Stimulated activated CD4-positive, alpha-beta T cell treated with anti-CD3 and anti-CD28 coated beads, Interleukin-12 subunit alpha, Interleukin-12 subunit beta, amount 100 ng/mL, for 24 hours (primary cell): ENCODE measurements at places on chromosomes 12 and 14.
A peak's percentile ranks its signal among the peaks of the same experiment; 100 is the strongest.

DNA sequence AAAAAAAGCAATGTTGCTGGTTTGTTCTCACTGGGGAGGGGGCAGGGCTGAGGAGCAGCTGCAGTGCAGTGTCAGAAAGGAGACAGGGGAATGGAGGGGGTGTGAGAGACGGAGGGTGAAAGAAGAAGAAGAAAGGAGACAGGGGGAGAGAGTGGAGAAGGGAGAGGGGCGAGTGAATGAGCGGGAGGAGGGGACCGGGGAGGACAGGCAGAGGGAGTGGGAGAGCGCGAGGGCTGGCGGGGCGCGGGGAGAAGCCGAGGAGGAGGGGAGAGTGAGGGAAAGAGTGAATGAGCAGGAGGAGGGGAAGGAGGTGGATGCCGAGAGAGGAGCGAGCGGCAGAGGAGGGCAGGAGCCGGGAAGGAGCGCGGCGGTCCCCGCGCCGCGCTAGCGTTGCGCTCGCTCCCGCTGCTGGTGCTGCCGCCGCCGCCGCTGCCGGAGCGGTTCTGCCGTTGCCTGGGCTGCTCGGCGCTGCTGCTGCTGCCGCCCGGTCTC lies at the start of gene NOVA1:
NOVA1 (minus strand) TSS at position 445 of the 492 bp plus-strand sequence. CDS start 597 bp downstream, outside the sequence.
- DNase-seq, result no peak

DNA sequence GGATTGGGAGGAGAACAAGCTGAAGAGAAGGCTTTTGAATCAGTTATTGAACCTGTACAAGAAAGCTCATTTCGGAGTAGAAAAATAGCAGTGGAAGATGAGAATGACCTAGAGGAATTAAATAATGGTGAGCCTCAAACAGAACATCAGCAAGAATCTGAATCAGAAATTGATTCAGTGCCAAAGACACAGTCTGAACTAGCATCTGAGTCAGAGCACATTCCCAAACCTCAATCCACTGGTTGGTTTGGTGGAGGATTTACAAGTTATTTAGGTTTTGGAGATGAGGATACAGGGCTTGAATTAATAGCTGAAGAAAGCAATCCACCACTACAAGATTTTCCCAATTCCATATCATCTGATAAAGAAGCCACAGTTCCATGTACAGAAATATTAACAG lies 13.5 kb downstream of the MIA2 start:
- DNase-seq, result no peak

DNA sequence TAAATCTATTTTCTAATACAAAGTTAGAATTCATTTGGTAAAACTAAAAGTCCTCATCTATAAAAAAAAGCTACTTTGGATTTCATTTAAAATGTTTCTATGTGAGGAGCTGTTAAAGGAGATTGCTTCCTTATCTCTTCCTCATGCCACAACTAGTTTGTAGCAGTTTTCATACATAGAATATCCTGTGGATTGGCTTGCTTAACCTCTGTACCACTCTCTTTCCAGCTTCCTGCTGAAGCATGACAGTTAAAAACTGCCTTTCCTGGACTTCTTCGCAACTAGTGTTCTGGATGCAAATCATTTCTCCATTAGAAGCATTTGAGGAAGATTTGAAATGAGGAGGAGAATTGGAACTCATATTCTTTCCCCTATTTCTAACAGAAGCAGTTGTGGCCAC lies 49.6 kb downstream of the ST8SIA1 start:
- no peak for DNase-seq

GRCh38 chr12:18165889-18166288 lies 75.9 kb upstream of the RERGL start:
- no peak for DNase-seq

DNA sequence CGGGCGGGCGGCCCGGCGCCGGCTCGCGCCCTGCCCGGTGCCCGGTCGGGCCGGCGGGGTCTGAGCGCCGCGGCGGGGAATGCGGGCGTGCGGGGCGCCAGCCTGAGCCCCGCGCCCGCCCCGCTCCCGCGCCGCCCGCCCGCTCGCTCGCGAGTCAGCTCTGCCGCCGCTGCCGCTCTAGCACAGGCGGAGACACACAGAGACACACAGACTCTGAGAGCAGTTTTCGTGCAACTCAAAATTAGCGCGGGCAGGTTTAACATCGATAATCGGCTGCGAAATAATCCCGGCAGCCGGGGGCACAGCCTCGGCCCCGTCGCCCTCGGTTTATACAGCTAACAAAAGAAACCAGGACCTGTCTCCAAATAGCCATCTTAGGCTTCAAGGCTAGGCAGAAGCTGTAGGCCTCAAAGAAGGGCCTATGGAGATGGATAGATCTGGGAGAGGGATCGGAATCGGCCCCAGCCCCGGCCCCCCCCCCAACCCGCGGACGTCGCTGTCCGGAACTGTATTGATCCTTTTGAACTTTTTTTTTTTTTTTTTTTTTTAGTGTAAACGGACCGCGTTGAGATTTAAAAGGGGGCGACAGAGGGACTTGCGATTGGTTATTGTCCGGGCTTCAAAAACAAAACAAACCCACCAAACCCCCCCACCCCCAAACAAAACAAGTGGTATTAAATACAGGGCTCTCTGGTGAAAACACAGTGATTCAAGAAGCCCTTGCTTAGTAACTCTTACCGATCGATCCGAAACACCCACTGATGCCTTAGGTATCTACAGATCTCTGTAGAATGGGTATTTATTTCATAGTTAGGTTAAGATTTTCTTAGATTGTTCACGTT lies 1.1 kb downstream of the ARID2 start:
- DNase-seq, result peak; percentile 39

DNA sequence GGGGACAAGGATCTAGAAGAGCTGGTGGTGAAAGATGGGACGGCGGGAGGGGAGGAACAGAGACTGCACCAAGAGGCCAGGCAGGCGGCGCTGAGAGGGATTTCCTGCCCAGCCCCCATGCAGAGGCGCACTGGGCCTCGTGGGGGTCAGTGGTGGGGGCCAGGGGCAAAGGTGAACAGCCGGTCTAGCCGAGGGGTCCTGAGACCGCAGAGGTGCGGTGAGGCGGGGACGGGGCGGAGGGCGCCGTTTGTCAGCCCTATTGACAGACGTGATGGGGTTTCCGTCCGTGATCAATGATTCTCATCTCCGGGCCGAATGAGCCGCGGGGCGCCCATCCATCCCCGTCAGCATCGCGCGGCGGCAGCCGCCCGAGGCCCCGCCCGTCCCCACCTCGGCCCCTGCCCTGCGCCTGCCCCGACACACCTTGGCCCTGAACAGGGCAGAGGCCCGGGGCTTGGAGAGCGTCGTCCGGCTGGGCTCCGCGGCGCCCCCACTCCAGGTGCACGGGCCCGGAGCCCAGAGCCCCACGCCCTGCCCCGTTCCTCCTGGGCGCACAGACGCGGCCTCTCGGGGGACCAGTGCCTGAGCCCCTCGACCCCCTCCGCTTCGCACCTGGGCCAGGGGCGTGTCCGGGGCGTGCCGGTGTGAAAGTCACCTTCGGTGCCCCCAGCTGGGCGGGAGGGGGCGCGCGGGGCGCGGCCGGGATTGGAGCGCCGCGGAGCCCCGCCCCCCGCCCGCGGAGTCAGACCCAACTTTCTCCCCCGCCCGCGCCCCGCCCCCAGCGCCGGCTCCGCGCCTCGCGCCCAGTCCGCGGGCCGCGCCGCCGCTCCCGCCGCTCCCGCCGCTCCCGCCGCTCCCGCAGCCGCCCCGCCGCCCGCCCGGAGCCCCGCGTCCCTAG lies at the start of gene NXPH4:
NXPH4 (plus strand) TSS at position 781 of the 898 bp plus-strand sequence. CDS start 176 bp downstream, outside the sequence.
- DNase-seq, result no peak

DNA sequence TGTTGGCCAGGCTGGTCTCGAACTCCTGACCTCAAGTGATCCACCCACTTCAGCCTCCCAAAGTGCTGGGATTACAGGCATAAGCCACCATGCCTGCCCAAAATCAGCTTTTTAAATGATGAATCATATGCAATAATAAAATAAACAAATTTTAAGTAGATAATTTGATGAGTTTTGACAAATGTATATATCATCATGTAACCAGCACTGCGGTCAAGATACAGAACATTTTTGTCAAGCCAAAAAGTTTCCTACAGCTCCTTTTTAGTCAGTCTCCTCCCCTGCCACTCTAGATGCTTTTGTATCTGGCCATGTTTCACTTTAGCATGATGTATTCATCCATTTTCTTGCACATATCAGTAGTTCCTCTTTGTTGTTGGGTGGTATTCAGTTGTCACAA lies 17.2 kb downstream of the FRMD6 start:
- DNase-seq, result no peak

DNA sequence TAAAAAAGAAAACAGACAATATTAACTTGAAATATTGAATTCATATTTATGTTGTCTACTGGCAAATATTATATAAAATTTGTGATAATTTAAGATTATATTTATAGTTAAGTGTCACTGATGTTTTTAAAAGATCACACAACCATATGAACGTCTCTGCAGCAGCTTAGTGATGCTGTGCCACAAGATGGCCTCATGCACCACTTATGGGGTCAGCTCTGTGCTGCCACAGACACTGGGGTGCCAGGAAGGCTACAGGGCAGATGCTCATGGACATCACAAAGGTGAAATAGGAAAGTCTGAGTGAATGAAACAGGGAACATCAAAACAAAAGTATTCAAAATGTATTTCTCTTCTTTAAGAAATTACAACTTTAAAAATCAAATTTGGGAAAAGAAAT lies 13.1 kb downstream of the ATXN3 start:
- no peak for DNase-seq

GRCh38 chr12:93851257-93851671 lies 174.1 kb downstream of the CRADD start:
- DNase-seq, result no peak

- no peak for DNase-seq
Observed at GRCh38 chr14:50772412-50772811, 58.5 kb downstream of the NIN start.

DNA sequence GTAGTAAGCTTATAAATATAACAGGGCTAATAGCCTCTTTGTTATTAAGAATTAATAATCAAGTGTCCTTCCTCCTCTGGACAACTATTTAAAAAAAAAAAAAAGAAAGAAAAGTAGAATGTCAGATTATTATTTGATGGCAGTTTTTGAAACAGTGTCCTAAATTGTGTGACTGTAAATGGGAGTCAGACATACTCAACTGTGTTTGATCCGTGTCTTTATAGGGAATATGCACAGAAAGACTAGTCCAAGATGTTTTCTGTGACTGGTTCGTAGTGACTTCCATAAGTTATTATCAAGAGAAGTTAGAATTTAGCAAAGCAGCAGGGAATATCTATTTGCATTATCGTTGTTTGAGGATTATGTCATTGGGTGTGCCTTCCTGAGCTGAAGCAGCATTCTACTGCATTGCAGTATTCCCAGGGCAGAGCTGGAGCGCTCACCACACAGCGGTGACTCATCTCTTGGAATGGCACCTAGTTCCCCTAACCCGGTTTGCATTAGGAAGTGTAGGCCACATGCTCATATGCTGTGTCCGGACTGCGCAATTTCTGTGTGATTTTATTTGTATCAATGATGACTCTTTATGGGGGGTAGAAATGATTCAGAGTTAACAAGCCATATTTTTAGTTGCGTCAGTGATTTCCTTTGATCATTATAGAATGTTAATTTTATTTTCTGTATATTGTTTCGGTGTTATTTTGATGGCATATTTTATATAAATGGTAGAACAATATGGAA lies 7.9 kb downstream of the DYNC1H1 start:
- no peak for DNase-seq

GRCh38 chr12:62519043-62519442 lies 52.4 kb downstream of the MON2 start:
- no peak for DNase-seq

DNA sequence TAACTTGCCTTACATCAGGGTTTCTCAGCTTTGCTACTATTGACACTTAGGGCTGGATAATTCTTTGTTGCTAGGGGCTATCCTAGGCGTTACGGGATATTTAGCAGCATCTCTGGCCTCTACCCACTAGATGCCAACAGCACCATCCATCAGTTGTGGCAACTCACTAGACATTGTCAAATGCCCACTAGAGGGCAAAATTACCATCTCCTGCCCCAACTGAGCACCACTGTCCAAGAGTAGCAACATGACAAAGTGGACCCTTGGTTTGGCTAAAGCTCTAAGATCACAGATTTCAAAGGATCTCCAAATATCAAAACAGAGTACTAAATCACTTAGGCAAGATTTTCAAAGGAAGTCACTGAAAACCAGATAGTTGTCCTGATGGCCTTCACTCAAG lies 251.7 kb upstream of the TBX3 start:
- no peak for DNase-seq

- DNase-seq, result no peak
Observed at GRCh38 chr12:67649570-67650387, 1.2 kb downstream of the DYRK2 start.

- DNase-seq, result no peak
Observed at GRCh38 chr12:25502118-25502517, 51.0 kb downstream of the LMNTD1 start.

GRCh38 chr12:39505023-39505422 lies 62.1 kb upstream of the KIF21A start:
- no peak for DNase-seq

GRCh38 chr12:49821373-49822287 lies 6.6 kb downstream of the NCKAP5L start:
- no peak for DNase-seq

- no peak for DNase-seq
Observed at GRCh38 chr14:69547701-69548348, 26.8 kb downstream of the CCDC177 start.

DNA sequence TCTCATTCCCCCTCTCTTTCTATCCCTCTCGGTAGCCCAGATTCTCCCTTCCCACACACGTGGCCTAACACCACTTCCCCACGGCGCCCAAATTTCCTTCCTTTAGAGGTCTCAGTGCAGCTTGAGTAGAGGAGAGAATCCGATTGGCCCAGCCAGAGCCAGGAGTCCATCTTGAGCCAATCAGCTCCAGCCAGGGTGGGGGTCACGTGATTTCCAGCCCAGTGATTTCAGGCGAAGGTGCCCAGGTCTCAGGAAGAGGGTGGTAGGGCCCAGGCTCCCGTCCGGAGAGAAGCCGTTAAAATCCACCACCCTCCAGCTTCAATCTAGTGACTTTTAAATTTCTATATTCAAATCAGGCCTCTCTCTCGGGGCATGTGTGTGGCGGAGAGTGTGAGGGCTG lies 45.2 kb upstream of the MYL2 start:
- no peak for DNase-seq
